Activated T-cell treated with anti-CD3 and anti-CD28 coated beads for 1 hour (primary cell): ENCODE measurements at places on chromosomes 1 and 21.

DNA sequence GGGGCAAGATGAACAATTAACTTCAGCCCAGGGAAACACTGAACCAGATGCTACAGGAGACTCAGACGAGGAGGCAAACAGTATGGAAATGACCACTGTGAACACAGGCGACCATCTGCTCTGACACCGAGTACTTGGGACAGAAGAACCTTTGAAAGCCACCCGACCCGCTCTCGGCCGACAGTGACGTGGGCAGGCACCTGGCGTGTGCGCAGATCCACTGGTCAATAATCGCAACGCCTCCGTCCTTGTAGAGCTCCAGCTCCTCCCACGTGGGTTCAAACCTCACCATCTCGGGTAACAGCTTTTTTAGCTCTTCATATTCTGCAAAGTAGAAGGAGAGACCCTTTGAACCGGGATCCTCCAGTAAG is 20.3 kb downstream of the POFUT2 start:
- DNase-seq: no peak

DNA sequence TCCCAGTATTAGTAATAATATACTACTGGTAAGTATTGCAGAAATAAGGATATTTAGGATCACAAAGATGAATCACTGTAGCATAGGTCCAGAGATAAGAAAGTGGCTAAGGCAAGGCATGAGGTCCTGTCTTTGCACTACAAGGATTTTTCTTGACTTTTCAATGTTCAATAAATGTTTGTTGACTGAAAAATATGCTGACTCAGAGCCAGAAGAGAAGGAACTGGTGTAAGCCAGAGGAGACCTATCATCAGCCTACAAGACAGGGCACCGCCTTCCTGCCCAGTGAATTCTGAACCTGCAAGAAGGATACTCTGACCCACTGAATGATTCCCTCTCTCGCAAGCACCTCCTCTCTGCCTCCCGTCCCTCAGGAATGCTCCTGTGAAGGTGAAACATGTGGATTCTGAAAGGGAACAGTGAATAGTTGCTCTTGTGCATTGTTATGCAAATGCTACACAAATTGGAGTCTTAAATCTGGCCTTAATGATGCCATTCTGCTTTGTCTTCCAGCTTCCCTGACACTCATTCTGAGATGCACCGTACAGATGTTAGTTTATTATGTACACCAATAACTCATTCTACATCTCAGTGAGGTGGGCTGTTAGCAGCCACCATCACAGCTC is 540.0 kb downstream of the OMA1 start:
- DNase-seq: no peak

DNA sequence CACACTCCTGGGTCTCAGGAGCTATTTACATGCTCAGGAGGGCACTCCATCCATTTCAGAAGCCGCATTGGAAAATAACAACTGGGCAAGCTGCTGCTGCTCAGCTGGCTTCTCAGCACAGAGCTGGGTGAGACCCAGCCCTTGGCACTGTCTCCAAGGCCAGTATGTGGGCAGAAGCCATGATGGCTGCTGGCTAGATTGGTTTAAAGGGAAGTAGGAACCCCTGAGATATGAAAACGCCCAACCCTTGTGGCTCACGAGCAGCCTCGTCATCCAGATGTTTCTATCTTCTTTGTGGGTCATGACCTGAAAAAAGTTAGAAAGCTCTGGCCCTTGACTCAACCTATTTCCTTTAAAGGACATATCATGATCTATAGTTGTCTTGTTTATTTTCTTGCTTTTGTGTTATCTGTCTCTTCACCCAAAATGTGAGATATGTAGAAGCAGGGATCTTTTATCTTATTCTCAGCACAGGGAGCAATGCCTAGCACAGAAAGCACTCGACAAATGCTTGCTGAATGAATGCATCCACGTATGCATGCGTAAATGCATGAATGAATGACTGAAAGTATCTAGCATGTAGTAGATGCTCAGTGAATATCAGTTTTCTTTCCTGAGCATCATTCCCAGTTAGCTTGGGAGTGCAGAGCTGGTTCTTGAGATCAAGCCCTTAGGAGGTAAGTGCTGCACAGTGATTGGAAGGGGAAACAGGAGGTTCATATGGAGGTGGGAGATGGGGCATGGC is 11.6 kb downstream of the MYBPH start:
- DNase-seq: no peak

GRCh38 chr1:186091222-186091720 is 283.8 kb downstream of the TPR start:
- DNase-seq: no peak

- DNase-seq: no peak
Observed at GRCh38 chr1:59013276-59013927, 229.6 kb upstream of the JUN start.

DNA sequence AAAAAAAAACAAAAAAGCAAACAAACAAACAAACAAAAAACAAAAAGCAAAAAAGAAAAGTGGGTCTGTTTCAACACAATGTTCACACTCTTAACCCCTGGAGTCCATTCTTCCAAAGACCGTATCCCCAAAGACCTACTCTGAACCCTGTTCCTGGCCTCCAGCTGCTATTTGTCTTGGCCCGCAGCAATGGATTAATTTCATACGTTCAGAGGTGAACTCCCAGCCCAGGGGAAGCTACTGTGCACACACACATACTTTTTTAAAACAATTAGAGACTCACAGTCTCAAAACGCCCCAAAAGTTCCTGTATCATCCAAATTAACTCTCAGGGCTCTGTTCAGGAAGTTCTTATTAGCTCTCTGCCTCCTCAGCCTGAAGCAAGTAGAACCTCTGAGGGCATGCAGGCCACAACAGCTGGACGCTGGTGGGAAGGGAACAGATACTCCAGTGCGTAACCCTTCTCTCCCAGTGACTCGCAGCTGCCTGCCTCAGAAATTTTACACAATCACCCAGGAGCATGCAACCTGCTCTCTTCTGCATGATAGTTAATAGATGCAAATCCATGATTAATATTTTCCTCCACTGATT is 395.4 kb downstream of the RRAGC start:
- DNase-seq: no peak
